ENCODE measurements at places on chromosomes 2 and 18.

DNA sequence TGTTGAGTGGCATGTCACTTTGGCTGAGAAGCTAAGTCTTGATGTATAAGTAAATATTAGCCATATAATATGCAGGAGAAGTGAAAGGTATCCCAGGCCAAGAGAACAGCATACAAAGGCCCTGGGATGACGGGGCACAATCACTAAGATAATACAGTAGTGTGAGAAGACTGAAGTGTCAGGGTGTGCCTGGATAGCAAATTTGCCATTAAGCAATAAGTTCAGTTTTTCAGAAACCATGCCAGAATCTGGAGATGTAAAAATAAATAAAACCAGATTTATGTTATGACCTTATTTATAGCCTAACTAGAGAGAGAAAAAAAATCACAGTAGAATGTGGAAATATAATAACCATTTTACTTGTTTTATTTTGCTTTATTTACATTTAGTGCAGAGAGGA lies 1858.7 kb upstream of the CELF4 start:
- no peak for DNase-seq

DNA sequence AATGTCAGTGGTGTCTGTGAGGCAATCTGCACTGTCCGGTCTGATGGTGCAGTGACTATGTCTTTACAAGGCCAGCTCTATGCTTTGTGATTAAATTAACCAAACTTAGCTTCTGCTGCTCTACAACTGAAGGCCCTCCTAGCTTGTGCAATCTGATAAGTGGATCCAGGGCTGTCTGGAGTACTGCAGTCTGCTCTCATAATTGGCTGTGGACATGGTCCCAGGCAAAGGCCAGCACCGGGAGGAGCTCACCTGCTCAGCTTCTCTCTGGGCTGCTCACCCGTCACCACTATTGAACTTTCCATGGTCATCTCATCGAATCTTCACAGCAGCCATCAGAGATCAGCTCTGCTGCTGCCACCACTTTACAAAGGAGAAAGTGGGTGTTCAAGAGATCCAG lies 13.0 kb upstream of the APCDD1 start:
- no peak for DNase-seq

DNA sequence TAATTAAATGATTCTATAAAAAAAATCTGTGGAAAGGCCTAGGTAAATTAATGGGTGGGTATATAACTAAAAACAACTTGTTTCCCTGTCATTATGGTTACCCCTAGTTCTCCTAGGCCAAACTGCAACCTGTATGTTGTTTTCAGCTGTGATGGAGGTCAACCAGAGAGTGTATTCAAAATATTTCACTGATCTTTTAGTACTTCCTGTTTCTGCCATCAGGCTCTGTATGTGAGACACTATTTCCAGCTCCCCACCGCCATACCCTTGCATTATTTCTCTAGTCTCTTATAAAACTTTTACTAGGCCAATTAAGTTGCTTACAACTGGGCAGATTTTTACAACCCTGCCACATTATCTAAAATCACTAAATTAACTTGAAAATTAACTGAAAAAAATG lies 21.0 kb upstream of the CDKL4 start:
- DNase-seq, result no peak

DNA sequence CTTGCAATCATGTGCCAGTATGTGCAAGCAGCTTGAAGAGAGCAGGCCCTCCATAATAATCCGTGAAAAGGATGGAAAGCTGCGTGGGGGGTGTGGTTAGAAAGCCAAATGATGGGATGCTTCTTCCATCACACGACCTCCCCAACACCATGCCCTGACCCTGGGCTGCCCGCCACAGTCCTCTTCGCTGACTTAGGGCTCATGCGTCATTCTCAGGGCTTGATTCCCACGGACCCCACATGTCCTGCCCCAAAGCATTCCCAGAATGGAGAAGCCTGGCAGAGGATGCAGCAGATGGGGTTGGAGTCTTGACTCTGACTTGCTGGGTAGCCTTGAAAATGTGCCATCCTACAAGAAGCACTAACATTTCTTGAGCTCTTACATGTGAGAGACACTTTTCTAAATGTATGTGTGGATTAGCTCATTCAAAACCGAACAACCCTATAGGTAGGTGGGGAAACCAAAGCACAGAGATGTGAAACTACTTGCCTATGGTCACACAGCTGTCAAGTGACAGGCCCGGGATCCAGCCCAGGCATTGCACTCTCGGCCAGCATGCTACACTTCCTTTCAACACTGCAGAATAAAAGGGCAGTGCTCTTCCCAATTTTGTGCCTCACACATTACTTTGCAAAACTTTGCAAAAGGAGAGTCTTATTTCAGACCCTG lies 3.7 kb downstream of the TNS1 start:
- DNase-seq, result no peak

GRCh38 chr2:65016789-65017188 lies 27.6 kb downstream of the SLC1A4 start:
- no peak for DNase-seq

- no peak for DNase-seq
Observed at GRCh38 chr2:42602218-42602875, 33.9 kb downstream of the MTA3 start.

GRCh38 chr2:162885281-162886070 lies 46.9 kb upstream of the KCNH7 start:
- no peak for DNase-seq

All from NCI-H1048 (cell line).